ENCODE measurements at places on chromosomes 4 and X.

DNA sequence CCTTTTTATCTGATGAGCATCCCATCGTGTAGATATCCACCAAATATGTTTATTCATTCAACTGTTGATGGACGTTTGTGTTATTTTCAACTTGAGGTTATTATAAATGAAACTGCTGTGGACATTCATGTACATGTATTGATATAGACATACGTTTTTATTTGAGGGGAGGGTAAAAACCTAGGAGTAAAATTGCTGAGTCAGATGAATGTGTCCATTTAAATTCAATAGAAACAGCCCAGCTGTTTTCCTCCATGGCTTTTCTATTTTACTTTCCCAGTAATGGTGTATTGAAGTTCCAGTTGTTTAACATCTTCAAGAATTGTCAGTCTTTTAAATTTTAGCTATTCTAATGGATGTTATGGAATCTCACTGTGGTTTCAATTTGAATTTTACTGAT lies 348.7 kb upstream of the GALNTL6 start:
- DNase-seq, result no peak

- DNase-seq, result no peak
Observed at GRCh38 chr4:124307143-124307542, 405.4 kb downstream of the ANKRD50 start.

DNA sequence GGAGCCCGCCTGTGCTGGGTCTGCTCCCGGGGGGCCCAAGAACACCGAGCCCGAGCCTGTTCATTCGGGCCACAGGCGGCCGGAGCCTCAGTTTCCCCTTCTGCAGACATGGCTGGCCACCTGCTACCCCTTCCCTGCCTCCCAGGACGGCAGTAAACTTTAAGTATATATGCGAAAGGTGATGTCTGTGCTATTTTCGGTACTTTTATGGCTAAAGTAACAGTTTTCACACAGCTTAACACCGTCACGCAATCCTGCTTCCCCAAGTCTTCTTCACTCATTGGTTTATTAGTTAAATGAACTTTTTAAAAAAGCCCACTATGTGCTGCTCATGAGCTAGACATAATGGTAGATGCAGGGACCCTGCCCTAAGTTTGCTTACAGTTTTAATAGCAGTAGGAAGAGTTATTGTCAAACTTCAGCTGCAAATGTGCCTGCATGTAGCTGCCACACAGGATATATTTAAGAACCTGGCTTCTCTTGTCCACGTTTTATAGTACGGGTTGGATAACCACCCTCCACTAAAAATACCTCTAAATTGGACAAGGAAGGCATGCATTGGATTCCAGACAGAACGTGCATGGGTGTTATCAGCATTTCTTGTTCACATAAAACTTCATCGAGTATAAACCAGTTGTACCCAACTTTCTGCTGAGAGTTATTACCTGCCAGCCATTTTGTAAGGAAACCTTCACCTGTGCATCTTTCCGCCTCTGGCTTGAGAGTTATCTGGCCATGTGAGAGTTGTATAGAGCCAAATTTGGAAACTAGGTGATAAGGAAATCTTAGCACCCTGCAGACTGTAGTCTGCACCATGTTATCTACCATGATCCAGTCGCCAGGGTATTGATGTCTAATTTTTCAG lies 741 bp downstream of the ANAPC4 start:
- no peak for DNase-seq

DNA sequence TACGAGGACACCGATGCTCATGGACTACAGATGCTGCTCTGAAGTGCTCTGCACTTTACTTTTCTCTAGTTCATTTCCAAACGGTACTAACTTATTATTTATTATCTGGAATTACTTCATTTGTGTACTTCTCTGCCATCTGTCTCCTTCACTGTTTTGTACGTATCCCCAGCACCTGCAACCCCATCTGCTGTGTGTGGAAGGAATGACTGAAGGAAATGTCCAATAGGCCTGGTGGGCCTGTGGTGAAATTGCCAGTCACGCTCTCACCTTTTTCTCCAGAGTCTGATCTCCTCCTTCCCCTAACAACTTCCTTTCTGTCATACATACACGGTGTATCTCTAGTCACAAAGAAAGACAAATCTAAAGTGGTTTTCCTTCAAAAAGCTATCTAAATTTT lies 12.9 kb downstream of the TMEM154 start:
- no peak for DNase-seq

DNA sequence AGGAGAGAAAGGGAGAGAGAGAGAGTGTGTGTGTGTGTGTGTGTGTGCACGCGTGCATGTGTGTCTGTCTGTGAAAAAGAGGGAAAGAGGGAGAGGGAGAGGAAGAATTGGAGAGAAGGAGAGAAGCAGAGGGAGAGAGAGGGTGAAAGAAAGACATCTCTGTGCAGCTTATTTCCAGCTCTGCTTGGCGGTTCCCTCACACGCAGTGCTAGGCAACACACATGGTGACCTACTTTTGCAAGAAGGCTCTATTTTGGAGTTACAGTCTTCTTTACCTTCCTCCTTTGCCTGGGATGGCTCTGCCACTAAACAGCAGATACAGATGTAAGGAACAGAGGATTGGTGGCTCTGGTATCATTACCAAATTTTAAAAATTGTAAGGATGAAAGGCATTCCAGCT lies 40.1 kb downstream of the SLC16A2 start:
- DNase-seq, result no peak

- no peak for DNase-seq
Observed at GRCh38 chr4:89509708-89510281, 202.2 kb upstream of the GPRIN3 start.

DNA sequence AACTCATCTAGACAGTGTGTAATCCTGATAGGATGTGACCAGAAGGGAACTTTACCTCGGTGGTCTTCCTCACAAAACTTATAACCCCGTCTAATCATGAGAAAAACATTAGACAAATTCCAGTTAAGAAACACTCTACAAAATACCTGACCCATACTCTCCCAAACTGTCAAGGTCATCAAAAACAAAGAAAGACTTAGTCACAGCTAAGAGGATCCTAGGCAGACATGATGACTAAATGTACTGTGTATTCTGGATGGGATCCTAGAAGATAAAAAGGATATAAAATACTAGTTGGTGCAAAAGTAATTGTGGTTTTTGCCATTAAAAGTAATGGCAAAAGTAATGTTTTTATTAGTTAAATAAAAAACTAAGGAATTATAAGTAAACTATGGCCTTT lies 81.6 kb downstream of the DTHD1 start:
- DNase-seq, result no peak

GRCh38 chrX:40465735-40466551 lies 114.8 kb upstream of the ATP6AP2 start:
- DNase-seq, result no peak

- DNase-seq, result no peak
Observed at GRCh38 chrX:124338733-124339514, 6.5 kb downstream of the TEX13D start.

DNA sequence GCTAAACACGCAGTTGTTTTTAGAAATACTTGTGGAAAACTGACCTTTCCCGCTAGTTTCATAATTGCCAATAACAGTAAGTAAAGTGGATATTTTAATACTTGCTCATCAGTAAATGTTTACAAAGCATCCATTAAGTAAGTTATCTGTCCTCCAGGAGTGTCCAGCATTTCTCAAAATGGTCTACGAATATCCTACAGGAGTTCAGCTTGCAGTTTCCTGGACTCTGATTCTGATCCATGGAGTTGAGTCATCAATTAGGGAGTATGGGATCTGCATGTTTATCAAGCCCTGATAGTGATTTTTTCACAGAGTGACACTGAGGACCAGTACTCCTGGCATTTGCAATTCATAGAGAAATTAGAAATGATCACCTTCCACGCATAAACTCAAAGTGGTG lies 325.2 kb upstream of the AADAT start:
- DNase-seq, result no peak

DNA sequence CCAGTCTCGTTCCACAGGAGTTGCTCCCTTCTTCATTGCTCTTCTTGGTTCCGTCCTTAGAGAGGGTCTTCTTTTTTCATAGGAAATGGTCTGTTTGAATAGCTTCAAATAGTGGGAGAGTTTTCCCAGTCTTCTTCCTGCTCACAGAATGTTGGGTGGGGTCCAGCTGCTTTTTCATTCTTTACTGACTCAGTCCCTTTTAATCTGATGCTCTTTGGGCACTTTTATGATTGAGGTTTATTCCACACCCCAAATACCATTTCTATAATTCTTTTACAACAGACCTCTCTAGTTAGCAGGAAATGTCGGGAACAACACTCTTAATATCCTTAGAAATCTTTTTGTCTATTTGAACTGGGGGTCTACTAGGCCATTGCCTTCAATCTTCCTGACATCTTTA lies 239.5 kb downstream of the PRDM5 start:
- DNase-seq, result no peak

DNA sequence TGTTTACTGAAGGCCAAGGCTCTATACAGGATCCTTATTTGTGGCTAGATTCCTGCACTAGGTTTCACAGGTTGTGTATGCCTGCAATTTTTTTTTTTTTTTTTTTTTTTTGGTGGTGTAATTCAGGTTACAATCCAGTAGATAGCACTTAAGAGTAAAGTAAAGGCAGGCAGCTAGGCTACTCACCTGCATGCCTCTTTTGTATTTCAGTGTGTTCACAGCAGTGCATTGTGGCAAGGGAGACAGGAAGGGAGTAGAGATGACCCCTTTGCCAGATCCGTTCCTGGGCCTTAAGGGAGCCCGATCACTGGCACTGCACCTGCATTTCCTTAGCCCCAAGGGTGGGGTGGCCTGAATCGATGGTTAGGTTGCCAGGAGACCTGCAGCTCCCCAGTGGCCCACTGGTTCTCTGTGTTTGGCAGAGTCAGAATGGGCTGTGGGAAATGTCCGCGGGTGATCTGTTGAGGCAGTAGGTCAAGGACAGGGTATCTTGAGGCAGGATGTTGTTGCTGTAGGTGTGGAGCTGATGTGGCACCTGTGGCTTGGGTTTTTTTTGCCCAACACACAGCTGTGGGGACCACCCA lies 374.9 kb upstream of the AADAT start:
- DNase-seq, result no peak

DNA sequence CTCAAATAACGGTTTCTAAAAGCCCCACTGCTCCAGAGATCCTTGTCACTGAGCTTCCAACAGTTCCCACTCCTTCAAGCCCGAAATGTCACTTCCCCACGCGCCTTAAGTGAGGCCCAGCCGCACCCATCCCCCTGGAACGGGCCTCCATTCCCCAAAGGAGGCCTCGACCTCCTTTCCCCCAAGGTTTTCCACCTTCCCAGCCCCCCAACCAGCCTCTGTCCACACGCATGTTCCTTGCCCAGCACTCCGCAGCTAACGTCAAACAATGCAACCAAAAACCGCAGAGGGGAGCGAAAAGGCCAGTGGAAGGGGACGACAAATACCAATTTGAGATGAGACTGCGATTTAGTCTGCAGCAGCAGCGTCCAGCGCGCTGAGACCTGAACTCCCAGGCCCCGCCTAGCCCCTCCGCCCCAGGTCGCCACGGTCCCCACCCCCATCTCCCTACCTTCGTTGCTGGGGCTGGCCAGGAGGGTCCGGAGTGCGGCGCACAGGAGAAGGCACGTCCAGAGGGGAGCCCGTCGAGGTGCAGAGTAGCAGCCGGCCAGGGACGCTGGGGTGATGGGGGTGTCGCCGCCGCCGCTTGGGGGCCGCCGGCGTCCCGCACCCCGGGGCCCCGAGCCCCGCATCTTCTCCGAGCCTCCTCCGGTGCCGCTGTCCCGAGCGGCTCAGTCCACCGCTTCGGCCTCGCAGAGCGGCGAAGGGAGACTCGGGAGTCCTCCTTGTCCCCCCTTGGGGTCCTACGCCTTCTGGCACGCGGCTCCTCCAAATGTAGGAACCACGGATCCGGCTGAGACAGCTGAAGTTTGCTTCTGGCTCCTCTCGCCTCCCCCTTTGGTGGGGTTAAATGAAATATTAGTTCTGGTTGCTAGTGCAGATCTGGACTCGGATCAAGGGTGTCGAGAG lies 924 bp downstream of the EPHA5 start:
- no peak for DNase-seq

DNA sequence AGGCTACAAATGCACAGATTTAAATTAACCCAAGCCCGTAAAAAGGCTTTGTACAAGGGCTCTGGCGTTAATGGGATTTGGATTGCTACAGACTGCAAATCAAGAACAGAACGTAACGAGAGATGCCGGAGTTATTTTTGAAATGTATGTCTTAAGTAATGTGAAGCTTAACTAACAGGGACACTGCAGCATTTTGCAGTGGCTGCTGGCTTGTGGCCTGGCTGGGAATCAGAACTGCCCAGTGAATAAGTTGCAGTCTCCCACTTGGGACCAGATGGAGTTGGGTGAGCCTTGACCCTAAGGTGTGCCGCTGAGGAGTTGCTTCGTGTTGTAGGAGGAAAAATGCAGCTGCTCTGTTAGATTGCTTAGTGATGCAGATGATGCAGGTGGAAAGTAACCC lies 318.4 kb downstream of the DHX15 start:
- no peak for DNase-seq

DNA sequence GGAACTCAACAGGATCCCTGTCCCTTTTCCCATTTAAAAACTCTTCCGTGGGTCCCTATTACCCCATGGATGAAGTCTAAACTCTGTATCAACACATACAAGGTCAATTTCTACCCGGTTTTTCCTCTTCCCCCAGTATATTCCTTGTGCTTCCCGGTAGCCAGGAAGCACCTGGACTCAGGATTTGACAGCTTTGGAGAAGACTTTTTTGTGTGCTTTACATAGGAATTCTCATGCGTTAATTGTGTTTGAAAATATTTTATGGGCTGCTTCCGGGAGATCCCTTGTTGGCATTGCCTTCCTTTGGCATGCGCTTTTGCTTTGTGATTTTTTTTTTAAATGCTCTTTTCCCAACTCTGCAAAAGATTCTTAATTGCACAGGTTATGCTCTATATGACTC lies 7.2 kb downstream of the SMS start:
- no peak for DNase-seq

- no peak for DNase-seq
Observed at GRCh38 chr4:176619430-176619829, 173.3 kb downstream of the VEGFC start.

GRCh38 chrX:47078129-47079043 lies at the start of gene RGN:
Gene RGN, plus strand, starts transcription at chrX:47078443. Its CDS starts 2,702 bp downstream, at chrX:47081145.
- DNase-seq, result no peak

DNA sequence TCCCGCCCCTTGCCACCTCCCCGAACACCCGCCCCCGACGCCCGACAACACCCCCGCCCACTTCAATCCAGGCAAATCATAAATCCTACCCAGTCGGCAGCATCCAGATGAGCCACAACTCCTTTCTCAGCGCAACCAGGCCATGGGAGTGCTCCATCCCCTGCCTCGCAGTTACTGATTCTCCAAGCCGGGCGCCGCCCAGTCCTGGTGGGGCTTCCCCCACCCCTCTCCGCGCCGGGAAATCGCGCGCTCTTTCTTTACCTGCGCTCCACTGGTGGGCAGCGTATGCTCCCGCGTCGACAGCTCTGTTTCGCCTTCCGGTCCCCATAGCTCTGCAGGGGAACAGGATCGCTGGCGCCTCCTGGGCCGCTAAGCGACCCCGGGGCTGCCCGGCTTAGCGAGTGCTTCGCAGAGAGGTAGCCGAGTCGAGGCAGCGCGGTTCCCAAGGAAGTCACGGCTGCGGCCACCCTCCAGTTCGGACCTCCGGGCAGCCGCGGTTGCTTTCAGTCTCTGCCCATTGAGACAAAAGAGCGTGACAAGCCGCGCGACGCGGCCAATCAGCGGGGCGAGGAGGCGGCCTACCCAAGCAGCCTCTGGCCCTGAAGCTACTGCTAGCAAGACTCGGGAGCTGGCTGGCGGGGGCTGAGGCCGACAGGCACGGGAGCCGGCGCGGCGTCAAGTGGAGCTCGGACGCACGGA lies 43.7 kb upstream of the TMSB15B start:
- DNase-seq, result peak; percentile 32

Measured in T-helper 22 cell (primary cell).